NCI-H1436 (cell line): ENCODE measurements at places on chromosomes 3 and 15.

DNA sequence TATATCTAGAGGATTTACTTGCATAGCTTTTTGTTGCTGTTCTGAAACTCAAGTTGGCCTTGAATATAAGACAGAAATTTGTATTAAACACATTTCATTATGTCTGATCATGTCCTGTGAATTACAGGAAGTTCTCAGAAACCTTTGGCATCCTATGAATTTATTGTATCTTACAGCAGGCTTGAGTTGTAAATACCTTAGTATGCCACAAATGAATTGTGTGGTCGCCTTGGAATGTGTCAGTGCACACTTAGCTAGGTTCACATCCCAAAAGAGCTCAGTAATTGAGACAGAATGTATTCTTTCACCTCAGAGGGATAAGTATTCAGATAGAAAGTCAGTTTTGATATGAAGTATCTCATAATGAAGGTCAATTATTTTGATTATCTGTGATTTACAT is 83.4 kb downstream of the NEK11 start:
- no peak for DNase-seq

- no peak for DNase-seq
Measured at GRCh38 chr15:79307251-79307650, 3.7 kb upstream of the TMED3 start.

DNA sequence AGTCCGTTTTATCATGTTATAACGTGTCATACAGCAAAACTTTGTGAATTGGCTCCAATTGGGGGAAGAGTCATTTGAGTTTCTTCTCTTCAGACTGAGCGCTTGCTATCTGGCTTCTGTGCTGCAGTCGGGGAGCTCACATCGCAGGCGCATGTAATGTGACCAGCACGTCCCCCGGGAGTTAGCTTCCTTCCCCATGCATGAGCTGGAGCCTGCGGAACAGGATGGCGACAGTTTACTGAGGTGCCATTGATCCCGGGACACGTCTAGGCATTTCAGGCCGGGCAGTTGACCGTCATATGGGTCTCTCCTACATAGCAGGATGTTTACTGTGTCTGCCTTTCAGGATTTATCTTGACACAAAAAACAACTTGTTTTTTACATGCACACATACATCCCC is 44.8 kb downstream of the CMTM8 start:
- peak; percentile 58 for DNase-seq

GRCh38 chr3:158663246-158663645 is 9.2 kb downstream of the LXN start:
- no peak for DNase-seq

GRCh38 chr15:94263341-94264273 is 32.2 kb downstream of the MCTP2 start:
- no peak for DNase-seq
